ENCODE measurements at places on chromosomes 12 and 14. TPM values are rescaled to one million over a fixed set of nuclear protein-coding genes. Genes with fewer than 3 reads are reported as not detected.
A peak's percentile ranks its signal among the peaks of the same experiment; 100 is the strongest.

GRCh38 chr12:14957551-14958168 lies 3.7 kb downstream of the ARHGDIB start:
- no peak for DNase-seq
- peak overlapping the region; percentile 97 for H3K27ac ChIP-seq
- H3K27me3 ChIP-seq, result no peaks in the 10 kb centered on the region
- H3K4me3 ChIP-seq, result peak overlapping the region; percentile 96
- peaks cover 52% of the 10 kb centered on the region for H3K4me1 ChIP-seq

- H3K27me3 ChIP-seq, result no peaks in the 10 kb centered on the region
- no peak overlapping the region for H3K4me3 ChIP-seq
- no peaks in the 10 kb centered on the region for H3K36me3 ChIP-seq
- no peak overlapping the region for H3K27ac ChIP-seq
- peaks cover 6% of the 10 kb centered on the region for H3K4me1 ChIP-seq
Observed at GRCh38 chr14:103112400-103113243, 10.6 kb upstream of the TNFAIP2 start.

GRCh38 chr14:38250331-38250730 lies 5.6 kb downstream of the CLEC14A start:
- no peak overlapping the region for H3K27ac ChIP-seq
- peaks cover 17% of the 10 kb centered on the region for H3K27me3 ChIP-seq
- no peaks in the 10 kb centered on the region for H3K36me3 ChIP-seq

DNA sequence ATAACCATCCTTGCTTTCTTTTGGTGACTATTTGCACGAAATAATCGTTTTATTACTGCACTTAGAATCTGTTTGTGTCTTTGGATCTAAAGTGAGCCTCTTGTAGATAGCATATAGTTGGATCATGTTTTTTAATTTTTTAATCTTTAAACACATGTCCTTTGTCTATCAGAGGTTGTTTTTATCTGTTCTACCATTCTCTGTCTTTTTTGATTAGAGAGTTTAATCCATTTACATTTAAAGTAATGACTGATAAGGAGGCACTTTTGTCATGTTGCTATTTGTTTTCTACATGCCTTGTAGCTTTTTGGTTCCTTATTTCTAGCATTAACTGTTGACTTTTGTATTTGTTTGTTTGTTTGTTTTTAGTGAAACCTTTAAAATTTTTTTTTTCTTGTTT lies 506.2 kb upstream of the RGS6 start:
- peaks cover 72% of the 10 kb centered on the region for H3K36me3 ChIP-seq
- no peak overlapping the region for H3K4me3 ChIP-seq
- H3K27ac ChIP-seq, result no peak overlapping the region
- no peak for DNase-seq
- H3K27me3 ChIP-seq, result no peaks in the 10 kb centered on the region
- peaks cover 30% of the 10 kb centered on the region for H3K4me1 ChIP-seq

DNA sequence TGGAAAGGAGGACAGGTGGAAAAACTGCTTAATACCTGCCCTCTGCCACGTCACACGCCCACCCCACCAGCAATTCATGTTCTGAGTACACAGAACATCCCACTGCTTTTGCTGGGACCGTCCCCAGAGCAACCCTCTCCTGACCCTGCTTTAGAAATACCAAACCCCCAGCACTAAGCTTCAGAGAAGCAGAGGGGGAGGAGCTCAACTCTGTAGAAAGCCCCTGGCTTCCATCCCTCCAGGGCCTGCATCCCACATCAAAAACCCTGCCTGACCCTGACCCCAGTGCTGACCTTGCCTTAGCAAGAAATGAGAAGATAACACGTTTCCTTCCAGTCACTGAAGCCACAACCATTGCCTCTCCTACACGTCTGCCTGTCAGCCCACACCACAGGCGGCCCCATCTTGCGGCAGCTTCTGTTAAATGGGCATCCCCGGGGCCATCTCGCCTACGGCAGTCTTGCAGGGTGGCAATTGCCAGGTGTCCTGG lies 19.7 kb downstream of the VDR start:
- H3K36me3 ChIP-seq, result peaks cover 94% of the 10 kb centered on the region
- H3K27me3 ChIP-seq, result no peaks in the 10 kb centered on the region
- H3K4me3 ChIP-seq, result peak overlapping the region; percentile 87
- peak; percentile 72 for DNase-seq
- peaks cover 84% of the 10 kb centered on the region for H3K4me1 ChIP-seq

- no peak overlapping the region for H3K27ac ChIP-seq
- no peak overlapping the region for H3K4me3 ChIP-seq
- H3K36me3 ChIP-seq, result no peaks in the 10 kb centered on the region
- DNase-seq, result no peak
- H3K27me3 ChIP-seq, result peaks cover 6% of the 10 kb centered on the region
Observed at GRCh38 chr12:49230805-49231194, 34.1 kb upstream of the TUBA1C start.

DNA sequence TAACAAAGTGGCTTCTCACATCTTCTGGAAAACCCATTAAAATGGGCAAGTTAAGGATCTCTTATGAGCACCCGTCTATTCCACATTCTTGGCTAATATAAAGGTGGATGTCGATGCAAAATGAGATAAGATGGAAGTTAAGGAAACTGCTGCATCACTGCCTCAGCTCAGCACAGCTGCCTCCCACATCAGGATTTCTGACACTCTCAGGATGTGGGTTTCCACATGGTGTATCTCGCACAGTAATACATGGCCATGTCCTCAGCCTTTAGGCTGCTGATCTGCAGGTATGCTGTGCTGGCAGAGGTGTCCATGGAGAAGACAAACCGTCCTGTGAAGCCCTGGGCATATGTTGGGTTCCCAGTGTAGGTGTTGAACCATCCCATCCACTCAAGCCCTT lies 1348.0 kb downstream of the TMEM121 start:
- H3K36me3 ChIP-seq, result no peaks in the 10 kb centered on the region
- peaks cover 35% of the 10 kb centered on the region for H3K27me3 ChIP-seq
- H3K4me1 ChIP-seq, result peaks cover 19% of the 10 kb centered on the region
- no peak for DNase-seq
- H3K27ac ChIP-seq, result no peak overlapping the region

Gene SCNN1A
- total RNA-seq, result not detected

GRCh38 chr12:118357257-118358007 lies 15.3 kb downstream of the TAOK3 start:
- peak overlapping the region; percentile 92 for H3K27ac ChIP-seq
- peaks cover 44% of the 10 kb centered on the region for H3K4me1 ChIP-seq
- DNase-seq, result peak; percentile 33
- H3K4me3 ChIP-seq, result peak overlapping the region; percentile 92
- no peaks in the 10 kb centered on the region for H3K27me3 ChIP-seq

Gene HOXC9
- total RNA-seq, result not detected

DNA sequence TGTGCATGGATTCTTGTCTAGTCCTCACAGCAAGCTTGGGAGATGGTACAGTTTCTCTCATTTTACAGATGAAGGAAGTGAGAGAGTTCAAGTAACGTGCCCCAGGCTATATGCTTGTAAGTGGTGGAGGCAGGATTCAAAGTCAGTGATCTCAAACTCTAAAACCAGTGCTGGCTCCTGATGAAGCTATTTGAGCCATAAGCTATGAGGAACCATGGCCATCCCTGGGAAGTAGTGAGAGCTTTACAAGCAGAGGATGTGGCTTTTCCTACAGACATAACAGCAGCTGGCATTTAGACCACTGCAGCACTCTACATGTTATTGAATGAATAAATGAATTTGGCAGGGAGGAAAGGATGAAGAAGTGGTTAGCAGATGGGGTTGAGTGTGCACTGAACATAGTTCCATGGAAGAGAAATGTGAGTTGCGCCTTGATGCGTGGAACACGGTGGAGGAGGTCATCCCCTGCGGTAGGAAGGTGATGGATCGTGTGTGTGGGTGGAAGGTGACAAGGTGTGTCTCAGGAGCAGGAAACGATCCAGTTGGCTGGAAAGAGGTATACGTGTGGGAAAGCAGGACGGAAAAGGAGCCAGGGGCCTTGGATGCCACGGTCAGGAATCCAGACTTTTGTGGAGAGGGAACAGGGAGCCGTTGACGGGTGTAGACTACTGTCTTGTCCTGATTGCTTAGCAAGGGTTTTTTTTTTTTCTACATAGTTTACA lies 65.2 kb downstream of the RFX4 start:
- DNase-seq, result no peak
- H3K27me3 ChIP-seq, result peaks cover 3% of the 10 kb centered on the region
- H3K4me1 ChIP-seq, result no peaks in the 10 kb centered on the region
- no peak overlapping the region for H3K27ac ChIP-seq
- no peaks in the 10 kb centered on the region for H3K36me3 ChIP-seq
- H3K4me3 ChIP-seq, result no peak overlapping the region

- DNase-seq, result no peak
- peak overlapping the region; percentile 88 for H3K4me3 ChIP-seq
- H3K4me1 ChIP-seq, result peaks cover 56% of the 10 kb centered on the region
- H3K27ac ChIP-seq, result peak overlapping the region; percentile 90
Observed at GRCh38 chr14:22502551-22502950, 86.5 kb downstream of the DAD1 start.

DNA sequence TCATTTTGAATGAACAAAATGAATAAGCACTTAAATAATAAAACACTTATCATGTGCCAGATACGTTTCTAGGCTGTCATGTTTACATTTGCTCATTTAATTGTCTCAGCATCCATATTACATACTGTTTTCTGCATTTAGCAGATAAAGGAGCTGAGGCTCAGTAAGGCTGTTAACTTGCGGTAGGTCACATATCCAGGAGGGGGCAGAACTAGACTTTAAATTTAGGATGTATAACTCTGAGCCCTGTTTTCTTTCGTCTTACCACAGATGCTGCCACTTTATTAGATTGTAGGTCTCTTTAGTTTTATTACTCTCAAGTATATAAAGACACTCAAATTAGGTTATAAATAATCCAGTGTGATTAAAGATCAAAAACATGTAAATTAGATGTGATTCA lies 17.7 kb downstream of the IRAK4 start:
- H3K27ac ChIP-seq, result no peak overlapping the region
- no peaks in the 10 kb centered on the region for H3K4me1 ChIP-seq

Gene SLC10A1
- total RNA-seq, result not detected
